D341Med (cell line): ENCODE measurements at places on chromosomes 5 and 9.

DNA sequence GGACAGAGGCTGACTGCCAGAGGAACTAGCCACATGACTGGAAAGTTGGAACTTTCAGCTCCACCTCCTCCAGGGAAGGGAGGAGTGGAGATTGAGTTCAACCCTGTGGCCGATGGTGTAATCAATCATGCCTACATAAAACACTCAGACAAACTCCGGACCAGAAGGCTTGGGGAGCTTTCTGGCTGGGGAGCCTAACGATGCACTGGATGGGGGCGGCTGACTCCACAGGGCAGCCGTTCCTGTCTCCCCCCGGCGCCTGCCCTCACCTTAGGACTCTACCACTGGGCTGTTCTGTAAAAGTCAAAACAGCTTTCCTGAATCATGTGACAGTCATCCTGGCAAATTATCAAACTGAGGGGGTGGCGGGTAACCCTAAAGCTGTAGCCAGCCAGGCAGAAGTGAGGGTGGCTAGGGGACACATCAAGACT, 58.0 kb downstream of the GOLM1 start:
- no peak for DNase-seq

DNA sequence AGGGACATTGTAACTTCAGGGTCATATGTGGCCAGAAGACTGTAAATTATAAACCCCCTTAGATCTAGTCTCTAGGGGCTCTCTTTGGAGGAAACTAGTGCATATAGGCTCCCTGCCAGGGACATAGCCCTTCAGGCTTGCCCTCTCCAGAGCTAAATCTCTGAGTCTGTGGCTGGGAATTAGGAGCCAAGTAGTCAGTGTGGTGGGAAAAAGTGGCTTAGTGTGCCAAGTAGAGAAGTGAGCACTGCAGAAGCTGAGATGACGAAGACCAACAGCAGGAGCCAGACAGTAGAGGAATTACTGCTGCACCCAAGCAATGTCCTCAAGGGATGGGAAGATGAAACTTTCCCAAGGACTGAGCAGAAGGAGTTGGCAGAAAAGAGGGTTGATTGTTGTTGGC, 71.2 kb downstream of the CWC27 start:
- no peak for DNase-seq

DNA sequence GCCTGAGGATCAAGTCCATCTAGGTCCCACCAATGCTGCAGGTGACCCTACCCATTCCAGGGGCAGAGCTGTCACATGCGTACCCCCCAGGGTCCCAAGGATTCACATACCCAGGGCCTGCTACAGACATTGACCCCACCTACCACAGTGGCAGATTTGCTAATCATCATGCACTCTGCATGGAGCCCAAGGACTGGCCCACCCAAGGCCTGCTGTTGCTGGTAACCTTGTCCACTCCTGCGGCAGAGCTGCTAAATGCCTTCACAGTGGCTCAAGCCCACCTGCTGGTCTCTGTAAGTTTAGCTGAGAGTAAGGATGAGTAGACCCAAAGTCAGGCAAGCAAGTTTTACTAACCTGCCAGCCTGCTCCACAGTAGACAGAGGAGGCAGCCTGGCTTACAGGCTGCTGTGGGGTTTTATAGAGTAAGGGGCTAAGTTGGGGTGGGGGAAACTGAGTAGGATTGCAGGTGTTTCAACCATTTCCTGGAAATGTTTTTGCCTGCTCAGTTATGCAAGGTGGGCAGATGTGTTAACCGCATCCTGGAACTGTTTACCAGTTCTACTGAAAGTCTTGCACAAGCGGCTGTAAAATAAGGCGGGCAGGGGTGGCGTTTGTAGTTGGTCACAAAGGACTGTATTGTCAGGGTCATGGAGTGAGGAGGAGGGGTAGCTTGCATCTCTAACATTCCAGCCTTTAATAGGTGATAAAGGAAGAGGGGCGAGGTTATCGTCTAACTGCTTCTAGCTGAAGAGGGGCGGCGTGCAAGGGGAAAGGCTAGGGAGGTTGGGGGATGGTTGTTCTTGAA, 2163.5 kb upstream of the WWC1 start:
- no peak for DNase-seq

DNA sequence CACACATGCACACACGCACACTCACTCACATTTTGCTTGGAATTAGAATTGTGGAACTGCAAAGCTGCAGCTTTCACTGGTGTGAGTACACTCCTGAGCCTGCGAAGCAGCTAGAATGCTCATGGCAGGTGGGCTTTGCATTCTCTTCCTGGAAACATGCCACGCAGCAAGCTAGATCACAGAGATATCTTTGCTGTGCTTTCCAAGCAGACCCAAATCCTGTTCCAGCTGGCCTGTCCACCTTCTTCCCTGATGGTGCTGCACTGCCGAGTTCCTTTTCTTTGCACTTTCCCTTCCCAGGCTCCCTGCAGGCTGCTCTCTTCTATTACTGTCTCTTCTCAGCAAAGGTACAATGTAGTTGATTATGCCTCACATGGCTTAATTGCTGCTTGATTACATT, 92.7 kb upstream of the CKMT2 start:
- DNase-seq = no peak

- DNase-seq = no peak
Observed at GRCh38 chr5:35876922-35877321, 20.2 kb downstream of the IL7R start.

- no peak for DNase-seq
Observed at GRCh38 chr5:92962752-92963151, 618.3 kb downstream of the NR2F1-AS1 start.

DNA sequence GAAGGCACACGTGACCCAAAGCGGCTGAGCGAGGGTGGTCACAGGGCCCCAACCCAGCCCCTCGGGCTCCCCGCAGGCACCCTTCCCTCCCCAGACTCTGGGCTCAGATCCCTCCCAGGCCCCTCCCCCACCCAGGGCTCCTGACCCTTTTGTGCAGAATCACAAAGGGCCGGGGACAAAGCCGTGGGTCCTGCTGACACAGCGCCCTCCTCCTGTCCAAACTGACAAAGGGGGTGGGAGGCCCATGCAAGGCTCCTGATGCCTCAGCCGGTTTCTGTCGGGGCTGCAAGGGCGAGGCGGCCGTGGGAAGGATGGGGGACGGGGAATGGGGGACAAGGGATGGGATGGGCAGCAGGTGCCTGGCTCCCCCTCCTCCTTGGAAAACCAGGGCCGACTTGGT, 43.5 kb upstream of the UBAC1 start:
- DNase-seq = no peak

DNA sequence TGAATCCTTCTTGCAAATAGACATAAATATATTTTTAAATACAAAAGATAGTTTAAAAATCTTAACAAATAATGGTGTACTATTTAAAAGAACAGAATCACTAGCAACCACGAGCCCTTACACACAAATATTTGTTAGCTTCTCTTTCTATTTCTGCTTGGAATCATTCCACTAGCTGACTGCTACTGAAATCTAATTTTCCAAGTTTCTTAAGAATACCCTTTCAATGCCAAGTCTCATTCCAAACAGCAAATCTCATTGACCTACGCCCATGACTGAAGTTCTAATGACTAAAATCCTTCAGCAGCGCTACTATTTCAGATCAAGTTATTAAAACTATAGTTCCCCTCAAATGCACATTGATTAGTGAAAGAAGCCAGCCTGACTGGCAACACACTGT, 13.2 kb upstream of the PPP1R2B start:
- DNase-seq = no peak

DNA sequence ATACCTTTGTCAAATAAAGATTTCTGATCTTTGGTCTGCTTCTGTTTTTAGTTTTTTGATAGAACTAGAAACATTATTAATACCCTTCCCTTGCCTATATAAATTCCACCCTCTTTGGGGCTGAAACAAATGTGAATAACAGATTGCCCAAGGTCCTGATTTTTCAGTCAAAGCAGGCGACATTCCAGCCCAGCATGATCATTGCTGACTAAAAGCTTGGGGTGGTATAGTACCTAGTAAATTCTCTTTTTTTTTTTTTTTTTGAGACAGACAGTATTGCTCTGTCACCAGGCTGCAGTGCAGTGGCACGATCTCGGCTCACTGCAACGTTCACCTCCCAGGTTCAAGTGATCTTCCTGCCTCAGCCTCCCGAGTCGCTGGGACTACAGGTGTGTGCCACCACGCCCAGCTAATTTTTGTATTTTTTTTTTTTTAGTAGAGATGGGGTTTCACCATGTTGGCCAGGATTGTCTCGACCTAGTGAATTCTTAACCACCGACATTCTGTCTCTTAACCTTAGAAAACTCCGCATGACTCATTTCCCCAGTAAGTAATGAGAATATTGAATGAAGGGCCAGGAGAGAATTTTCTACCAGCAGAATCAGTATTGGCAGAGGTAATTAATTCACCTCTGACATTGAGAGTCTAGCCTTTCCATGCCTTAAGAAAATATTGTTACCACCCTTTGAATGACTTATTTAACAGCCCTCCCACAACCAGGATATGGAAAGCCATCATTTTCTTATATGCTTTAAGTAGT, 226.4 kb downstream of the GNA14 start:
- DNase-seq = no peak
